Activated gamma-delta T cell treated with anti-CD3 and anti-CD28 coated beads, Interleukin-2, amount 50 U/mL, for 16 hours (primary cell): ENCODE measurements at places on chromosomes 6 and 20.

- DNase-seq, result no peak
Measured at GRCh38 chr20:50189681-50190250, 864 bp upstream of the CEBPB start.

GRCh38 chr6:34547701-34548644, 8.2 kb downstream of the SPDEF start:
- DNase-seq, result no peak

DNA sequence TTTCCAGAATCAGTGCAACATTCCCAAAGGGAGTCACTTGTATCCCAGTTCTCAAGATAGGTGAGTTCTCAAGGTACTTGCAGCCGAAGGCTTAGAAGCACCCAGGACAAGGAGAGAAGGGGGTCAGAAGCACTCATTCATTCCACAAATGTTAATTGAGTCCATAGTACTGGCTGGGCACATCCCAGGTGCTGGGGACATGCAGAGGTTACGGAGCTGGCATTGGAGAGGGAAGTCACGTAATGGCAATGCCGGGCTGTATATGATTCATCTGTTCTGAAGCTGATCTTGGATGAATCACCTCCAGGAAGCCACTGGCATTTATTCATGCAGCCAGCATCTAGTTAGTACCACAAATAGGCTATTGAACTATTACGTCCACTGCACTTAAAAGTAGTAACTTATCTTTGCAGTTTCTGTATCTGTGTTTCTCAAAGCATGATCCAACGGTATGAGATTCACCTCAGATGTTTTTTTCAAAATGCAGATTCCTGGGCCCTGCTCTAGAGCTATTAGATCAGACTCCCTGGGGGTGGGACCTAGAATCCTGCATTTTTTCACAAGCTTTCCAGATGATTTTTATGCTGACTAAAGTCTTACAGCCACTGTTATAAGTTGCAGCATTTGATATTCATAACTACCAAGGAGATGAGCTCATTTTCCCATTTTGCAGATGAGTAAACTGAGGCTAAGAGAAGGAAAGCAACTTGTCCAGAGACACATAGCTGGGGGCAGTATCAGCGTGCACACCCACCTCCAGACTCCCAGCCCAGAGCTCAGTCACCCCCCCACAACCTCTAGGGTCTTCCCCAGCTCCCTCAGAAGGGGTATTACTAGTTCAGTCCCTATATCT, 44.1 kb upstream of the ID1 start:
- no peak for DNase-seq

GRCh38 chr6:85362652-85363310, 87.1 kb upstream of the NT5E start:
- no peak for DNase-seq
